ENCODE measurements at places on chromosomes 12 and 14. TPM values are rescaled to one million over a fixed set of nuclear protein-coding genes. Genes with fewer than 3 reads are reported as not detected.

MYBPC1 gene
- total RNA-seq = not detected

KIF26A gene
- total RNA-seq = not detected

GLT1D1 gene
- total RNA-seq = 0.07 TPM

DNA sequence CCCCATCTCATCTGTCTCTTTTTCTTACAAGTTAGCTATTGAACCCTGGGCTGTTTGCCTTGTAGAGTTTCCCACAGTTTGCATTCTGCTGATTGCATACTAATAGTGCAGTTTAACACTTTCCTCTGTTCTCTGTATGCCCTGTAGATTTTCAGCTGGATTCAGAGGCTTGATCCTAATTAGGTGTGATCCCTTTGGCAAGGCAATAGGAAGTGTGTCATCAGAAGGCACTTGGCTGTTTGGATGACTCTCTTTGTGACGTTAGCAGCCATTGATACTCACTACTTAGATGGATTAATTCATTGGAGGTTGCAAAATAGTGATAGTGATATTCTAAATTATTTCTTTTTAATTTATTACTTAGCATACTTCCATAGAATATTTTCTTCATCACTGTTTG is 33.6 kb downstream of the FUT8 start:
- no peak for DNase-seq

DNA sequence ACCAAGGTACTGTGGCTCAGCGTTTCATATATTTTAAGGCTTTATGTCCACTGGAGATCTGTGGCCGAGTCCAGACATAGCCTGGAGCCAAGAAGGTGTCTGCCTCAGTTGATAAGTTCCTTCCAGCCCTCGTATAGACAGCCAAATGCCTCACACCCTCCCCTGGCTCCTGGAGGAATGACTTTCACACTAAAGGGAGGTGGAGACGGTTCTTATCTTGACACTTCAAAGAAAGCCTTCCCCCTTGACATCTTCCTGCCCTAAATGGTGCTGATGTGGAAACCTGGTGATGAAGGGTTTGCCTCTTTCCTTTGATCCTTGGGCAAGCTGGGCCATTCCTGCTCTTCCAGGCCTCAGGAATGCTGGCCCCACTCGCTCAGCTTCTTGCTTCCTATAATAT is 474.8 kb upstream of the TBX3 start:
- DNase-seq = no peak

DNA sequence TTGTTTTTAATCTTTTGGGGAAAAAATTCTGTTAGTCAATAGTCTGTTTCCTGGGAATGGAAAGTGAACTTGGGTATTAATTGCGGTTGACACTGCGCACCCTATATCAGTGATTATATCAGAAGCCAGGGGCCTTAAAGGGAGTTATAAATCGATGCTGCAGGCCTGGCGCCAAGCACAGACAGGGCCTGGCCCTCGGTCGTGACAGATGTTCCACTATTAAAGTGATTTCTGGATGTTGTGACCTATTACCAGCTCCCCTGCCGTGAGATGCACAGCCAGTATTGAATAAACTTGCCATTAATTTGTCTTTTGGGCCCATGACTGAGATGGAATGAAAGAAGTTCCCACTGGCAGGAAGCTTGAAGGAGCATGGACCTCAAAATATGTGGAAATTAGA is 45.1 kb upstream of the KITLG start:
- no peak for DNase-seq

- DNase-seq = no peak
These were observed 22.4 kb downstream of the XRCC3 start for GRCh38 chr14:103692871-103693270.

DNA sequence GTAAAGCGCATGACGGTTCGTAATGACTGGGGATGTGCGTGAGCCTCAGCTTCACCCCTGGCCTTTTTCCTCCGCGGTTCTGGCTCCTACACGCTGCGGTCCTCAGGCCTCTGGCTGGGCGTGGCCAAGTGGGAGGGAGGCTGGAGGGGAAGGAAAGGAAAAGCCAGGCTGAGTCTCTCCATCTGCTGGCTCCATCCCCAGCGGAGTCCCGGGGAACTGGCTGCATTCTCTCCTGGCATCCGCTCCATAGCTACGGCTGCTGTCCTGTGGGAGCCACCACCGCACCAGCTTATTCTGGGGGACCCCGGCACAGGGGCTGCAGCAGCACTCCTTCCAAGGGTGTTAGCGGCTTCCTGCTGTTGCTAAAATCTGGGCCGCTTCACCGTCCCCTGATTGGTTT is 68.2 kb upstream of the SLC24A4 start:
- DNase-seq = no peak

GRCh38 chr14:59755409-59756135 is 115.0 kb downstream of the RTN1 start:
- DNase-seq = no peak

- DNase-seq = no peak
These were observed at the start of gene CEP170B for GRCh38 chr14:104865081-104865630. Gene CEP170B, plus strand, starts transcription at chr14:104865268. Its CDS starts 3,183 bp downstream, at chr14:104868451.
